ENCODE measurements at places on chromosomes 4 and X. TPM values are rescaled to one million over a fixed set of nuclear protein-coding genes. Genes with fewer than 3 reads are reported as not detected.

Gene LRAT
- total RNA-seq = 10.3 TPM

DNA sequence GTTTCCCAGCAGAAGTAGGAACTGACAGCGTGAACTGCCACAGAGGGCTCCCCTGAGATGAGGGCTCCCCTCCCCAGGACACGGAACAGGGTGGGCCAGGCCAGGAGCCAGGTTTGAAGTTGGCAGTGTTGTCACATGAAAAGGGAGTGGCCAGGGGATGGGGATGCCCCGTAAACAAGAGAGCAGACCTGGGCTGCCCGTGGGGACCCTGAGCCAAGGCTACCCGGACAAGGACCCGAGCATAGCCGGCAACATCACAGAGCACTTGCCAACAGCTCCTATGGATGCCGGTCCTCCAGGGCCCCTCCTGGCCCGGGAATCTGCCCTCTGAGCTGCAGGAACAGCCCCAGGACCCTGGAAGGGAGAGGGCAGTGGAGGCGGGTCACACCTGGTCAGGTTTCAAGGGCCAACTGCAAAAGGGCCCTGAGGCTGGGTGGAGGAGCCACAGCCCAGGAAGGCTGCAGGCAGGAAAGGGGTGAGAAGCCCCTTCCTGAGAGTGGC is 102.1 kb downstream of the CPZ start:
- DNase-seq = no peak

- no peak for DNase-seq
Measured at GRCh38 chr4:186743261-186743660, 19.6 kb upstream of the FAT1 start.

Gene HTATSF1
- 47.8 TPM for total RNA-seq

Gene S100P
- not detected for total RNA-seq

Gene SMIM10
- total RNA-seq = 0.26 TPM

GRCh38 chr4:159017323-159018026 is 85.4 kb upstream of the RAPGEF2 start:
- DNase-seq = no peak

Gene MAGEC2
- total RNA-seq = 133 TPM

DNA sequence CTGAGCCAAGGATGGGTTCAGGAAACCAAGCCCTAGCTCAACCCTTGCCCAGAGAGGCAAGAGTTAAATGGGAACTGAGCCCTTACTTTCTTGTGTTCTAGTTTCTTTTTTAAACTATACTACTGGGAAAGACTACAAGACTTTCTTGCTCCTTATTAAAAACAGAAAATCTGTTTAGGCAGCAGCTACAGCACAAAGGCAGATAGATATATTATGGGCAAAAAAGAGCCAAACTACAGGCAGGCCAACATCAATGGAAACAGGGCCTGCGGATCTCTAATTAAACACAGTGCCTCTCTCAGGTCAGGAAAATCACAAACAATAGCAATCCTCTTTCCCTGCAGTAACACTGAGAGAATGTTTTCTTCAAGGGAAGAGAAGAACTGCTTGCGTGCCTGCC is 226.0 kb downstream of the LDB2 start:
- DNase-seq = no peak

Gene RAB41
- not detected for total RNA-seq

GRCh38 chrX:1442016-1442665 is 10.6 kb downstream of the ASMTL start:
- DNase-seq = no peak

DNA sequence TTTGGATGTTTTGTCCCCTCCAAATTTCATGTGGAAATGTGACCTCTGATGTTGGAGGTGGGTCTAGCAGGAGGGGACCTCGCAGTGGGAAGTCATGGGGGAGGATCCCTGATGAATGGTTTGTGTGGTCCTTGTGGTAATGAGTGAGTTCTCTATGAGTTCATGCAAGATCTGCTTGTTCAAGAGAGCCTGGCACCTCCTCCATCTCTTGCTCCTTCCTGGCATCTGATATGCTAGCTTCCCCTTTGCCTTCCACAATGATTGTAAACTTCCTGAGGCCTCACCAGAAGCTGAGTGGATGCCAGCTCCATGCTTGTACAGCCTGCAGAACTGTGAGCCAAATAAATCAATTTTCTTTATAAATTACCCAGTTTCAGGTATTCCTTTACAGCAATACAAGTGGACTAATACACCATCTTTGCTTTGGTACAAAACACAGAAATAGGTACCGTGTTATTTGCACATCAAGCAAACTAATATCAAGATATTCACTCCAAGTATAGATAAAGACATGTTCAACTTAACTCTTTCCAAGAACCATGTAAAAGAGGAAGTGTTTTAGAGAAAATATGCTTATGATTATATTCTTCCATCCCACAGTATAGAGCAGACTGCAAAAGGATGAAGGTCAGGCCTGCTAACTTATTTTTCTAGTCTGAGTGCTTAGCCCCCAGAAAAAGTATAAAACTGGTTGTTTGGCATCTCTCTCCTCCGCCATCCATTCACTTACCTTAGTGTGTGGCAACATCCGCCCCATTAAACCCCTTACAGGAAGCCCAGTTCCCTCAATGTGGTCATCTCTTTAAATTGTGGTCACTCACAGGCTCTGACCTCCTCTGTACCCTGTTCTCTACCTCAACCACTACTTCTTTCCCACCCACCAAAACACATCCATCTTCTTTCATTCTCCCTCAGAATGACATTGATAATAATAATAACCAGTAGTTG is 6.7 kb downstream of the ARAP2 start:
- DNase-seq = no peak

Gene NR0B1
- 1.5 TPM for total RNA-seq

GRCh38 chrX:93585661-93586060 is 87.7 kb downstream of the NAP1L3 start:
- DNase-seq = no peak

Gene HS6ST2
- 4.6 TPM for total RNA-seq
